Left renal pelvis (tissue), 4 donors: ENCODE measurements at places on chromosomes 3 and 15.
A peak's percentile ranks its signal among the peaks of the same experiment; 100 is the strongest.

DNA sequence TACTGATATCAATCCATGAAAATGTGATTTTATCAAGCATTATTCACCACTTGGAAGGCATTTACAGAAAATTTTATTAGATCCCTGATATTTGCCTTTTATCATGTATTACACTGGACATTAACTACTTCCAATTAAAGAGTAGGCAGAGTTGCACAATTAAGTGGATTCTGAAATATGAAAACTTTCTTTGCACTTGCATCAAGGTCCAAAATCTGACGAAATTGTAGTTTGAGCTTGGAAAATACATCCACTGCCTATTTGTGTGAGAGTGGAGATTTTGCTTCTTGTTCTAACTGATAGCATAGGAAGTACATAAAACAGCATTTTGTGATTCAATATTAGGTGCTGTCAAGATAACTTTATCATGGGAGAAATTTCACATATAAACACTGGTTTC, 49.6 kb upstream of the SLC12A8 start:
- DNase-seq, result no peak

DNA sequence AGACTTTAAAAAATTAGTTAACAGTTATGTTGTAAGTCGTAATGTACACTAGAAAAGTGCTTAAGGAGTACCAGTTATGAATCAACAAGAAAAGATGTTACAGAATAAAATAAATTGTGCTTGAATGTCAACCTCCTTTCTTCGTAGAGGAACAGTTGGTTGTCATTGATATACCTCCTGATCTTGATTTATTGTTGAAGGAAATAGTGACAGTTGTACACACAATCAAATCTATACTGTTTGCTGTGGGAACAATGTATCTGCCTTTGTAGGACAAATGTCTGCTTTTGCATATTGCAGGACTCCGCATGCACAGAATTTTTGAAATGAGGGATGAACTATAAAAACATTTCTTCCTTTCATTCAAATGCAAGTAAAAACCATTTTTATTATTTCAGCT, 19.2 kb downstream of the RASA2 start:
- DNase-seq, result no peak

DNA sequence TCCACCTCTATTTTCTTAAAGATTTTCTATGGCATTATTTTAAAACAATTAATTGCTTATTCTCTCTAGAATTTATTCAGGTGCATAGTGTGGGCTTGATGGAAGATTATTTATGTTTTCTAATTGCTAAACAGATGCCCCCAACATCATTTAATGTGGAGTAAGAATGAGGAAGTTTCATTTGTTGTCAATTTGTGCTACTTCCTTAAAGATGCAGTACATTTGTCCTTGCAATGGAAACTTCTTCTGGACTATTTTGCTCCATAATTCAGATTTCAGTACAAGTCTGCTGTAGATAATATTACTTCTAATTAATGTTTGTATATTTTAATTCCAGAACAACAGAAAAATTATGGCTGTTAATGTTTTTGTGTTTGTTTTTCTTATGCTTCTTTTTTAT, 104.8 kb downstream of the TGFBR2 start:
- no peak for DNase-seq

- DNase-seq, result no peak
These were observed 135.6 kb upstream of the STAC start for GRCh38 chr3:36244728-36245127.

GRCh38 chr15:37095770-37096557, 4.4 kb downstream of the MEIS2 start:
- no peak for DNase-seq

- DNase-seq, result no peak
These were observed 27.0 kb upstream of the CEMIP start for GRCh38 chr15:80752204-80752603.

GRCh38 chr3:50126287-50127211, 28.6 kb upstream of the SEMA3F start:
- DNase-seq, result no peak

GRCh38 chr3:111998636-111999483, at the start of gene TAGLN3:
TSS of gene TAGLN3 (plus strand) at chr3:111998922. CDS start at chr3:111999423, 501 bp downstream.
- peak; percentile 21 for DNase-seq

GRCh38 chr15:86446253-86446640, 366.6 kb downstream of the AGBL1 start:
- DNase-seq, result no peak

- DNase-seq, result no peak
These were observed 23.8 kb downstream of the LPP start for GRCh38 chr3:188177721-188178120.

GRCh38 chr15:27694506-27695087, 404.5 kb downstream of the OCA2 start:
- no peak for DNase-seq

- no peak for DNase-seq
These were observed 43.2 kb downstream of the MINAR1 start for GRCh38 chr15:79475306-79475705.

DNA sequence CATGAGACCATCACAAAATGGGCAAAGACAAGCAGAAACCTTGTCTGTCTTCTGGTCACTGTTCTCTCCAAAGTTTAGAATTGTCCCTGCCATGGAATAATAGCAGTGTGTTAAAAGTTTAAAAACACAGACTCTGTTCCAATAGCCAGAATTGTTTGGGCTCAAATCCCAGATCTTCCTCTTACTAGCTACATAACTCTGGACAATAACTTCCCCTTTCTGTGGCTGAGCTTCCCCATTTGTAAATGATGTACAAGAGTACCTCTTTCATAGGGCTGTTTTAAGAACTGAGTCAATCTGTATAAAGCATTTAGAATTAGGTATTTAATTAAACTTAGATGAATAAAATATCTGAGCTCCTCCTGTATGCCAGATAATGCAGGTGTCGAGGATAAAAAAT, 623.0 kb downstream of the NTRK3 start:
- DNase-seq, result no peak

DNA sequence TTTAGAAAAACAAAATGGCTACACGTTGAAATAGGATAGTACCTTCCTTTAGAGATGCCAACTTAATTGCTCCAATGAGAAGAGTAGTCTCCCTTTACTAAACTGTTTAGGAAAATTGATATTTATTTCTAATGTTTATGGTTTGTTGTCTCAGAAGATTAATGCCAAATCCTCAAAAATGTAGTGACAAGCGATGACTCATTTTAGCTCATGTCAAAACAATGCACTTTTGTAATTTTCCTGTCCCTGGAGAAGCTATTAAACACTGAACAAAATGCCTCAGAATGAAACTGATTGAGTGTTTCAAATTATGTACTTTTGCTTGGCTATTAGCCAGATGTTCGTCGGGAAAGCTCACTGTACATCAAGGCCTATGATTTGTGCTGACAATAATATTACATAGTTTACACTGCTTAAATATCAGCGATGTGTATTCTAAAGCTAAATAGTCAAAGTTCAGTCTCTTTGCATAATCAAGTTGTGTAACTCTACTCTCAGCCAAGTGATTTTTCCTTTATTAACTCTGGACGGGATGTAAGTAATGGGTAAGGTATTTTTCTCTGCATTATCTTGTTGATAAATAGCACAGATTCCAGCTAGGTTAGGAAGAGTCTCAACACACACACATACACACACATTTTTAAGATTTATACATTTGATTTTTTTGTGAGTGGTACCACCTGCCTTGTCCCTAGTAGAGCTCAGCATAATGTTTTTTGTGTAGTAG, 83.7 kb downstream of the CMSS1 start:
- no peak for DNase-seq

DNA sequence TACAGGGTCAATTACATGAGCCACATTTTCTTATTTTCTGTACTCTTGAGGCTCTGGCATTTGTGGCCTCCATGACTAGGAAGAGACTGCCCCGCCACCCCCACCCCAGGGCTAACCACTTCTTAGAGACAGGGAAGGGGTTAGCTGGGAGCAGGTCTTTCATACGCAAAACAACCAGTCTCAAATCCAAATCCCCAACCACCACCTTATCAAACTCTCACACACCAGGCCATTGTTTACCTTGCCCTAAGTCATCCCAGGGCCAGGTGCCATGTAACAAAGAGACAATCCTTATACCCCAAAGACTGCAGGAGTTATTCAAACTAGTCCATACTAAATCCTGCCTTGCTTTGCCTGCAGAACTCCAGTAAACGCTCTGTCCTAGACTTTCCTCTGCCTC, 77.8 kb downstream of the B3GNT5 start:
- DNase-seq, result no peak

GRCh38 chr3:21920421-21920861, 169.4 kb upstream of the ZNF385D start:
- DNase-seq, result no peak

GRCh38 chr15:101773496-101774100, 29.7 kb upstream of the OR4F6 start:
- no peak for DNase-seq

DNA sequence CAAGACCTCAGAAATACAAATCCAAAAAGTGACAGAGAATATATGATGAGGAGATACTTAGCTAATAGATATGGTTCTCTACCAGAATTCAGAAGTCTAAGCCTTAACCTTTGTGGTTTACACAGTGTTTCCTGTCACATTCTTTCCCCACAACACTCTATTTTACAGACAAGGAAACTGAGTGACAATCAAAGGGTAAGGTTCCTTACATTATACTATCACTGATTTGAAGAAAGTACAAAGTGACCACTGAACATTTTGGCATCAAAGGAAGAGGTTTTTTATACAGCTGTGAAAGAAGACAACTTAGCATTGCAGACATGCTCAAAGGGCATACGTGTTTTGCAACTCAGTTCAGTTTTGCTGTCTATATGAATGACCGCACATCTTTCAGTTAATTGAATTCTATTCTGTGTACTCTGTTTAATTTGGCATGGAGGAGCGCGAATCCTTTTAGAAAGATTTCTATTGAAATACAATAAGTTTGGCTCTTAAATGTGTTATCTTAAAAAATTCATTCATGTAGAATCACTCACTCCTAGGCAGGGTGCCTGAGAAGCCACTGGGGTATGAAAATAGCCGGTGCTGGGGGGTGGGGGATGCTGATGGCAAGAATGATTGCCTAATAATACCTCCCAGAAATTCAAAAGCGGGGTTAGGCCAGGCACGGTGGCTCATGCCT, 66.5 kb upstream of the SKOR1 start:
- DNase-seq, result no peak

DNA sequence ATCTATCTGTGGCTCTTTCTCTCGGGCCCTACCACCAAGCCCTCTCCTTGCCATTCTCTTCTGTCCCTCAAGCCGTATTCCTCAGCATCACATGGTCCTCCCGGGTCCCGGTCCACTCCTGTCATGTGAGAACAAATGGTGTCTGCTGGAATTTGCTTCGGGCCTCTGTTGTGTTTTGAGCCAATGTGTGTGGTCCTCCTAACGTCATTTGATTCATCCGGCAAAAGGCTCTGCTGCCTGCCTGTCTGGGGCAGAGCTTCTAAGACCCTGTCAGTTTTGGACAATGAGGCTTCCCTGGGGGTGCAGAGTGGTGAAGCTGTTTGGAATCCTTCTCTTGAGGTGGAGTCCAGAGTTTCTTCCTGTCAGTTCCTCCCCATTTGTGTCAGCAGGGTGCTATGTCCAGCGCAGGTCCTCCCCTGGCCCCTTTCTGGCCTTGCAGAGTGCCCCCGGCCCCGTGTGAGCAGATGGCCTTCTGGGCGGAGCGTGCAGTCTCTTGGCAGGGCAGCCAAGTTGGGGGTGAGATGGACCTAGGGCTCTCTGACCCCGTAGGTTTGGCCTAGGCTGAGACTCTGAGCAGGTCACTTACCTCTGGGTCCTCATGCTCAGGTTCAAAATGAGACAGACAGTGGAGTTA, 93.6 kb downstream of the APBA2 start:
- DNase-seq, result no peak

DNA sequence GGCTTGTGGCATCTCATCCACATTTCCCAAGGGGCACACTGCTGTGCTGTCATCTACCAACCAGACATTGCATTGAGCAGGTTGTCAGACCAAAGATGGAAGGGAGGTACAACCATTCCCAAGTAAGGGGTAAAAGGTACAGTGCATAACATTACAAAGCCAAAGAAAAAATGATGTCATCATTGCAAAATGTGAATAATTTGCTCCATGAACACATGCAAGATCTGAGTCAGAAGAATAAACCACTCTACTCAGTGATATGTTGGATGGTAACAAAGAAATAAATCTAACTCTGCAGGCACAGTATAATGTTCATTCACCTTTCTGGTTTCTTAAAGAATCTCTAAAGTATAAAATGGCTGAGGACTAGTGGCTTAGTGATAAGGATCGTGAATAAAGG, 202.7 kb downstream of the MAGI1 start:
- no peak for DNase-seq

DNA sequence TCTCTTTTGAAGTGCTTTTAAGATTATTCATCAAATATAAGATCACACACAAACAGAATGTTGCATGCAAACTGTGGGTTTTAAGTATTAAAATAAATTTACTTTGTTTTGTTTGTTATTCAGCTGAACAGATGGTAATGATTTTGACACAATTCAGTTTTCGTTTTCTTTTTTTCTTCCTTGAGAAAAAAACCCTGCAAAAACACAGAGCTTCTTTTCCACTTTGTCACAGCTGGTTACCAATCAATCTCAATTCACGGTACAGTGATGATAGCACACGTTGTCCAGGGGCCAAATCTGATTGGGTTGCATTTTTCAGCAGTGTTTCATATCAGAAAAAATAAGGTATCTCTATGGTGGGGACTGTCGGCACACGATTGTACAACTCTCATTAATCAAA, 473.6 kb downstream of the ROBO2 start:
- DNase-seq, result no peak

DNA sequence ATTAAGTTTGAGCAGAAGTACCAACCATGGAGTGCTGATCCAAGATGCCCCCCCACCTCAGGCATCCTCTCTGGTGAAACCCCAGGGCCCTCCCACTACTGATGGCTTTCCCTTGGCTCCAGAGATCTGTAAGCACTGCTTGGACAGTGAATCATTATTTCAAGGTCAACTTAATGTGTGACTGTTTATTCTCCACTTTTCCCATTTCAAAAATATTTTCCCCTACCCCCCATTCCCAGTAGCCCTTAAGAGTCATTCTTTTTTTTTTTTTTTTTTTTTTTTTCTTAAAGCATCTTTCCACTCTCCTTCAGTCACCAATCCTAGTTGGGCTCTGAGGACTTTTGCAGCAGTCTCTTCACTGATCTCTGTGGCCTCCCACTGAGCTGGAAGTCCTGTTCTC, 82.6 kb downstream of the PCCB start:
- DNase-seq, result no peak

GRCh38 chr15:42157981-42158765, 1.7 kb upstream of the PLA2G4F start:
- DNase-seq, result no peak

- DNase-seq, result no peak
These were observed 185.9 kb downstream of the ERC2 start for GRCh38 chr3:56282341-56282740.
